ENCODE measurements at places on chromosomes 12 and 14.

- no peak for DNase-seq
Measured at GRCh38 chr12:26773313-26774104, 59.5 kb downstream of the ITPR2 start.

- DNase-seq = no peak
Measured at GRCh38 chr12:54579258-54579657, 9.2 kb downstream of the PPP1R1A start.

DNA sequence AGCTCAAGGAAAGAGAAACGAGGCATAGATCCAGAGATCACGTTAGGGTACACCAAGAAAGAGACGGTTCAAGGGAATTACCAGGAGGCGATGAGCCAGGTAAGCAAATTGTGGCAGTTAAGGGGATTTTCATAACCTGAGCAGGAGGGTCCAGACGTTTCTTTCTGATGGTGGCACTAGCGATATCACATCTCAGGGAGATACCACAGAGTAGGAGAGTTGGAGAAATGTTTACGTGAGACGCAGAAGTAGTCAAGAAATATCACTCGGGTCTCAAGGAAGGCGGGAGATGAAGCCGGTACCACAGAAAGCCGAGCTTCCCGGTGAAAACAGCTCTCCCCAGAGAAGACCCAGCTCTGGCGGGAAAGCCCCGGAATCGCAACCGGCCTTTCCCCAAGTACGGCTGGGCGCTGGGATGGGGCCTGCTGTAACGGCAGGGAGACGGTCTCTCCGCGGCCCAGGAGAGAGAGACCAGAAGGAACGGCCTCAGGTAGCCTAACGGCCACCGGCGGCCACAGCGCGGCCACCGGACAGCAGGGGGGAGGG lies 485 bp downstream of the SENP1 start:
- DNase-seq = no peak

GRCh38 chr12:89782807-89783206 lies 74.2 kb upstream of the ATP2B1 start:
- no peak for DNase-seq

DNA sequence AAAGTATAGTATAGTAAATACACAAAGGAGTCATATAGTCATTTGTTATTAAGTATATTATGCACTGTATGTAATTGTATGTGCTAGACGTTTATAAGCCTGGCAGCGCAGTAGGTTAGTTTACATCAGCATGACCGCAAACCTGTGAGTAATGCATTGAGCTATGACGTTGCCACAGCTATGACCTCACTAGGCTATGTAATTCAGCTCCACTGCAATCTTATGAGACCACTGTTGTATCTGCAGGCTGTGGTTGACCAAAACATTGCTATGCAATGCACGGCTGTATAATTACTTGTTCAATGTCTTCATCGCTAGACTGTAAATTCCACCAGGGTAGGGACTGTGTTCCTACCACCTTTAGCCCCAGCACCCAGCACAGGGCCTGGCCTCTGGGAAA lies 53.2 kb upstream of the VASH1 start:
- DNase-seq = no peak

DNA sequence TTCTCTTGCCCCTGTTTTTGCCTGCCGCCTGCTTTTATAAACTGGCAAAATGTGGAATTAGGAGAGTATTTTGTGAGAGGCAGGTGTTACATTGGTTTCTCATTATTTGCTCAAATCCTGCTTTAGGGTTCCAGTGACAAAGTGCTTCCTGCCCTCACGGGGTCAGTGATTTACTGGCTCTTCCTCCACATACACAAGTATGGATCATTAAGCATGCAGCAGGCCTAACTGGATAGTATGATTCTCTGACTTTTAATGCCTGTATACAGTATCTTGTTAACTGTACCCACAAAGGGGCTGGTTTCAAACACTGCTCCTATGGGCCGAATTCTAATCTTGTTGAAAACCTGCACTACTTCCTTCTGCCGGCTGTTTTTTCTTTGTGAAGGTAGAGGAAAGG lies 63.2 kb downstream of the PTCSC3 start:
- DNase-seq = no peak

- DNase-seq = no peak
Measured at GRCh38 chr12:11777962-11778361, 128.5 kb downstream of the ETV6 start.

DNA sequence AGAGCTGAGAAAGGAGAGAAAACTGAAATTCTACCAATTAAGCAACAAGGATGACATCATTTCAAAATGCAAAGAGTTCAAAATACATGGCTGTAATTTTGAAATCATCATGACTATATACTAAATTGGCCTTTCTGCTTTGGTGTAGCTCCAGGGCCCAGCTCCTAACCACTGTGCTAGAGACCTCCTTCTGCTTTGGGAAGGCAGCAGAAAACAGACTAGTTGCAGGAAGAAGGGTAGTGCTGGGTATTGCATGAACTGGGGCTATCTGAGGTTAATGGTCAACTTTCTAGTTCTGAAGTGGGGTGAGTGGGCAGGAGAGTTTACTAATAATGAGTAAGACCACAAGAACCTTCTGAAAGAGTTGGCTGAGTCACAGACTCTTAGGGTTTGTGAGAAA lies 66.2 kb downstream of the PTGER2 start:
- no peak for DNase-seq

- DNase-seq = no peak
Measured at GRCh38 chr14:54446161-54446693, 5.1 kb upstream of the CNIH1 start.

GRCh38 chr14:24441904-24442239 lies 704 bp downstream of the SDR39U1 start:
- DNase-seq = no peak

DNA sequence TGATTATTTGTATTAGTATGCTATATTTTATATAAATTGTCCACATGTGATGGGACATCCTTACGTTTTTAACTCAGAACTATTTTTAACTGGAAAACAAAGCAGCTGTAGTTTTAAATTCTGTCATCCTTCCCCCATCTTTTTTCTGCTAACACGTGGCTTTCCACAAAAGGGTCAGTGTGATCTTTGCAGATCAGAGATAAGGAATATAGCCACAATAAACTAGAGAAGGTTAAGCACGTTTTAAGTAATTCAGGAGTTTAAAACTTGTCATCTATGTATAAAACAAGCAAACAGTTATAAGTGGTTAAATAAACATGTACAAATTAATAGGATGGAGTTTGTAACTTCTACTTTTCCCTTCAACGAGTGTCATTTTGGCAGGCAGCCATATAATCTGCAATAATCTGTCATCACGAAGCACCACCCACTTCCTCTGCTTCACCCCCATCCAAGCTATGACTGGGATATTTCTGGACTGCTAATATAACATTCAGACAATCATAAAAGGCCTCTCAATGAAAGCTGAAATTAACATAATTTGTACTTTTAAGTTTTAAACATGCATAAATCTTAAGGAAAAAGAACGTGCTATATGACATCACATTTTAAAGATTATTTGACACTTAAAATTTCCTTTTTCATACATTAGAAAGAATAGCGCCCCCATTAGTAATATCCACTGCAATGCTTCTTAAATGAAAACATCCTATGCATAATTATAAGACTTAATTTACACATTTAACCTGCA lies 15.3 kb downstream of the TAOK3 start:
- DNase-seq = no peak

- no peak for DNase-seq
Measured at GRCh38 chr12:130017591-130018449, 114.0 kb upstream of the TMEM132D start.

Measured in stimulated activated CD4-positive, alpha-beta T cell treated with anti-CD3 and anti-CD28 coated beads, Interleukin-1b, Interleukin-23, amount 100 ng/mL, for 1 hour (primary cell).